ENCODE measurements at places on chromosomes 6 and 20.

DNA sequence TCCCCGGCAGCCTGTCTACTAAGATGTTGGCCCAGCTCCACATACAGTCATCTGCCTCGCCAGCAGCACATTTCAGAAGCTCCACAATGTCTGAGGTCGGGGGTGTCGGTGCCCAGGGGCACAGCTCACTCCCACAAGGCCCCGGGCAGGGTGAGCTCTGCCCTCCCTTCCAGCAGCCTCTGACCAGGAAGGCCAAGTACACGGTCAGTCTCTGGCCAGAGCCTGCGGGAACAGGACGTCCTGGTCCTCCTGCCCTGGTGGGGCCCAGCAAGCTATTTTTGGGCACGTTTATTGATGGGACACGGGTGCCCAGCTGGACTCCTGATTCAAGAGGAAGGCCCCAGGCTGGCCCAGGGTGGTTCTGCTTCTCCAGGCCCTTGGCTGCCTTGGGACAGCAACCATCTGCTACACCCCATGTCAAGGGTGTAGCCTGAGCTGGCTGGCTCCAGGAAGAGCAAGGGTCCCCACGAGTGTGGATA, 114.9 kb upstream of the PTPN1 start:
- DNase-seq, result no peak

DNA sequence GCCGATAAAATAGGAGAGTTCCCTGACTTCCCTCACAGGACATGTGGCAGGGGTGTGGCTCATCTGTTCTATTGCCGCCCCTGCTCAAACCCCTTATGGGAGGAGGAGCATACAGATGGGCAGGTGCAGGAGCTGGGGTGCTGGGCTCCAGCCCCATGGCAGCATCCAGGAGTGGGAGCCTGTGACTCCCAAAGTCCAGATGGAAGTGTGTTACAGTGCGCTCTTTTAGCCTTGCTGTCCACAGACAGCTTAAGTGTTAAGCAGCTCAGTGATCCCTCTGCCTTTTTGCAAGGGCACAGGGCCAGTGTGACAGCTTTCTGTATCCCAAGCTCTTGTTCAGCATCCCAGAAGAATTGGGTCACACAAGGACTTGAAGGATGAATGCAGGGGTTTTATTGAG, 212.3 kb upstream of the MYLIP start:
- DNase-seq, result no peak

DNA sequence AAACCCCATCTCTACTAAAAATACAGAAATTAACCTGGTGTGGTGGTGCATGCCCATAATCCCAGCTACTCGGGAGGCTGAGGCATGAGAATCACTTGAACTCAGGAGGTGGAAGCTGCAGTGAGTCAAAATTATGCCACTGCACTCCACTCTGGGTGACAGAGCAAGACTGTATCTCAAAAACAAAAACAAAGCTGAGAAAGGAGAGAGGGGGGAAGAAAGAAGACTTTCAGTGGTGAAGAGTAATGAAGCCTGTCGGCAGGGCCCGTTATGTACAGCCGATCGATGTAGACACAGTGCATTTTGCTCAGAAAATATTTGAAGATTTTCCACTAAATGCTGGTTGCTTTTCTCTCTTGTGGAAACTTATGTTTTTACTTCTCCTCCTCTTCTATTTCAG, 13.8 kb downstream of the VAPB start:
- no peak for DNase-seq

GRCh38 chr20:58389324-58389967, 417 bp downstream of the VAPB start:
- DNase-seq, result no peak

GRCh38 chr6:165183496-165184140, 125.8 kb downstream of the C6orf118 start:
- DNase-seq, result no peak

DNA sequence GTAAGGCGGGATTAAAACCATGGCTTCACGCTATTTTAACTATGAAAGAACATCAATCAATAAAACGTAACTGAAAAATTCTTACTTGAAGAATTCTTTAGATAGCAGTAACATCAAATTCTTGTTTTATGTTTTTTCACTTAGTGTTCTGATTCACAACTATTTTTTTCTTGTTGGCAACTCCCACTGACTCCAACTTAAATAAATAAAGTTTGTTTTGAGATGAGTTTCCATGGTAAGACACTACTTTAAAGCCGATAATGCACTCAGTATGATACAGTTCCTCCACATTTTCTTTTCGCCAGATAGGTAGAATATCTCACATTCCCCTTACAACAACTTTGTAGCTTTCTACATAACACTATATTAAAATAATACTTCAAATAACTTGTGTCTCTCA, 33.1 kb upstream of the CNKSR3 start:
- DNase-seq, result no peak

- no peak for DNase-seq
Measured at GRCh38 chr6:163367497-163368183, 46.9 kb upstream of the QKI start.

DNA sequence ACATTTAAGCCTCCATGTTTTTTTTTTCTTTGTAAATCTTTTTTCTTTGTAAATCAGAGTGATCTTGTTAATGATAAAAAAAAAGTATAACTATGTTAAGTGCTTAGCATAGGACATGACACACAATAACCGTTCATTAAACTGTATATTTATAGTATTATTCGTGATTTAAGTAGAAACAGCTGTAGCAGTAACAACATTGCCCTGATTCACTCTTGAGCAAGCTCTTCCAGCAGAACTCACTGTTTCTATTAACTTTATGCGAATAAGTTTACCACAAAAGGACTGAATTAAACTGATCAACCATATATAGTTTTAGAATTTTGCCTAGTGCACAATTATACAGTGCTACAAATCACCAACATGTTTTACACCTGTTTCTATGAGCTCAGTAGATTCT, 1338.0 kb upstream of the EYS start:
- DNase-seq, result no peak

- DNase-seq, result no peak
Measured at GRCh38 chr20:62143957-62144825, 622 bp downstream of the SS18L1 start.

- DNase-seq, result peak; percentile 56
Measured at GRCh38 chr6:27866357-27867050, 45.7 kb downstream of the OR2B2 start.

DNA sequence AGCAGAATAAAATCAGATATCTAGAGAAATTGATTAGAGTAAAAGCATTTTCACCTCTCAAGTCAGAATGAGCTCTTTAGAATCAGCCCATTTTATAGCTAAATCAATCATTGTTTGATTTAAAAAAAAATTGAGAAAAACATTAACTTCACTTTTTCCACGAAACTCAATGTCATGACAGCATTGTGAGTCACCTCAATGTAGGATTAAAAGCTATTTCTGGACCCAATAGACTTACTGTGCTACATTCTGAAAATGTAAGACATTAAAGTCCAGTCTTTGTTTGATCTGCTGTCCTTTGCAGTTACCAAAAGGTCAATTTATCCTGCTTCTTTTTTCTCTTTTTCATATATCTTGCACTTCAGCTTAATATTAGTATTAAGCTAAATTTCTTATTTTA, 519.4 kb upstream of the ZNF337 start:
- no peak for DNase-seq

DNA sequence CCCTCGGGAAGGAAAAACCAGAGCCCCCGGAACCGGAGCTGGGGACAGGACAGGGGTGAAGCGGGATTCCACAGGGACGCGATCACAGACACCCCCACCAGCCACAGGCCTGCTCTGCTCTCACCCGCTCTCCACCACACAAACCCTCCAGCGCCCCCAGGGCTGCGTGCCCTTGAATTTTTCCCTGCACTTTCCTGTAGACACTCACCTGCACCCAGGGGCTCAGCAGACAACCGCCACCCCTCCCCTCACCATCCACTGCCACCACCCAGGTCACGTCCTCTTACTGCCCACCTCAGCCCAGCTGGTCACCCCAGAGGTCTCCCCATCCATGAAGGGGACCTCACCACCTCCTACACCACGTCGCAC, 631 bp downstream of the ULBP2 start:
- no peak for DNase-seq

DNA sequence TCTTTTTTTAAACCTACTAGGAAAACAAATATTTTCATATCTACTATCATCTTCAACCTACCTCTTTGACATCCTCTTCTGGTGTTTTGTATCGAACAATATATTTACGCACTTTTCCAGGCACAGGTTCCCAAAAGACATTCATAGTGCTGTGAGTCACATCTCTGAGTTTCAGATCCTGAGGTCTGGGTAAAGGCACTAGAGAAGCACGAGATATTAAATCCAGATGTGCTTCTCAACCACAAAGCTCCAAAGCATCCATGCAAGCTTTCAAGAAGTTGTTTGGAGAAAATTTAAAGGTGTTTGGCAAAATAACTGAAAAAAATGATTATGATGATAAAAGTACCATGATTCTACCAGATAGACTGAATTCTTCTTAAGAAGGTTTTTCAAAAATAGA, 62.7 kb downstream of the COL12A1 start:
- no peak for DNase-seq

DNA sequence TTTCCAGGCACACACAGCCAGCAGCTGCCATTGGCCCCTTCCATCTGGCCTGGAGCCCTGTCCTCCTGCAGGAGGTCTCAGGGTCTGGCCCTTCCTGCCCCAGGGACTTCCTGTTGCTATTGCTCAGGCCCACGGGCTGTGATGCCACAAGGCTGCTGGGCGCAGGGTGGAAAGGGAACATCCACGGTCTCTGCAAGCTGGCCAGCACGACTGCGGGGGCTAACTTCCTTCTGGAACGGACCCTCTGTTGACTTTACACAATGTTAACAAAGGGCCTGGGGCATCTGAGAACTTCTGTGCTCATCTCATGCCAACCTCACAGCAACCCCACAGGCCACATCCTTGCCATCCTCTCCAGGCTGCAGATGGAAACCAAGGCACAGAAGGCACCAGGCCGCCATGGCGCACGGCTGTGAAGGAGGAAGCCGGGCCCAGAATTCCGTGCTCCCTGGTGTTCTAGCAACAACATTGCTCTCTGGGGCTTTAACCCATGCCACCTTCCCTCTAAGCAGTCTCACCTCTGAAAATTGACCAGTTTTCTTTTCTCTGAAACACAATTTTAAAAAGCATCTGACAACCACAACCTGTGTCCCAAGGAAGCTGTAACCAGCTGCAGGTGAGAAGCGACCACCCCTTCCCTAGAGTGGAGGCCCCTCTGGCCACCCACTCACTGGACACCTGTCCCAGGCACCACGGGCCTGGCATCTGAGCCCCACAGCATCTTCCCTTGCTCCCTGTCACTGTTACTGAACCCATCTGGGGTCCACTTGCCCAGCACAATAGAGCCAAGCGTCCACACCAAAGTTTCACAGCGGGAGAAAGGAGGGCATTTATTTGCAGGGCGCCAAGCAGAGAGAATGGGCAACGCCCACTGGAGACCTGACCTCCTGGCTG, 261.3 kb downstream of the CDH4 start:
- no peak for DNase-seq

- DNase-seq, result no peak
Measured at GRCh38 chr20:63094767-63095499, 88.2 kb upstream of the BHLHE23 start.

DNA sequence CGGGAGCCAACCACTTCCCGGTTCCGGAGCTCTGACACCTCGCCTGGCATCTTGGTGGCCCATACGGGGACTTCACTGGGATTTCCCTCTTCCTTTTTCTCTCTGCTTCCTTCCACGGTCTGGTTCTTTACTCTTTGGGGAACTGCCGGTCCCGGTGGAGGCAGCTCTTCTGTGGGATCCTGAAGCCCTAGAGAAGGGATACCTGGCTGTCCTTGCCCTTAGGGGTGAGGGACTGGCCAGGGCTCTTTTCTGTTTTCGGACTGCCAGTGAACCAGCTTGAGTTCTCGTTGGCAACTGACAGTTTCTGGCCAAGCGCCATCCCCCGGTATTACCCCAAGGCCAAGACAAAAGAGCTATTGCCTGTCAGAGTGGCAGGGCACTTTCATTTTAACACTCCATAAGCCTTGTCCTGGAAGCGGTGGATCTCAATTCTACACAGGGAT, 880 bp upstream of the CPXM1 start:
- DNase-seq, result no peak

- DNase-seq, result no peak
Measured at GRCh38 chr6:20409427-20409971, 7.8 kb downstream of the E2F3 start.

- DNase-seq, result no peak
Measured at GRCh38 chr20:63121749-63122405, 94.1 kb downstream of the YTHDF1 start.

- DNase-seq, result no peak
Measured at GRCh38 chr6:40755046-40755681, 168.0 kb upstream of the LRFN2 start.

DNA sequence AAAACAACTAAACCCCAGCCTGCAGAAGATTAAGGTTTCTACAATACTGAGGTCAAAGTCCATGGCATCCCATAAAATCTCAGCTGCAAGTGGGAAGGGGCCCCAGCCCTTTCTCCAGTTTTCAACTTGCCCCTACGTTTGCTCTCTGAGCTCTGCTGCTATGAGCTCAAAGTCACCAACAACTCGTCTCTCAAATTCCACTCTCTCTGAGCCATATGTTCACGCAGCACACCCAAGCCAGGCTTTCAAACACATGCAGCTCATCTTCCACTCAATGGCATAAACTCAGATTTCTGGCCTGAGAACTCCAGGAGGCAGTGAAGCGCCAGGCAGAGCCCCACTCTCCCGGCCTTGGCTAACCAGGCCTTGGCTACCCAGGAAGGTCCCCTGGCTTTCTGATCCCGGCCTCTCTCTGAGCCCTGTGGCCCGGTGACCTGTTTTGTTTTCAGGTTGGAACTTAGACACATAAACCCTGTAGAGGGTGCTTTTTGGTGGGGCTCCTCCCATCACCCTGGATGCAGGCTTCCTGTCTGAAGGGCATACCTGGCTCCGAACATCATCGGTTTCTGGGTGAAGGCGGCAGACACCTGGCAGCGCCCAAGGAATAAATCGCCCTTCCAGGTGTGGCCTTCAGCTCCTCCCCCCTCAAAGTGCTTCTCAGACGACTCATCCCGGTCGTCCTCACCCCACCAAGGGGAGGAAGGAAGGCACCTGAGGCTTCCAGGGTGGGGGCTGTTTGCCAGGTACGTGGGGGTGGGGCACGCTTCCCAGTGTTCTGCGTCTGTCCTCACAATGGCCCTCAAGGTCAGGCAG, 12.4 kb downstream of the SLC22A23 start:
- no peak for DNase-seq
